Kidney (tissue), 22 donors: ENCODE measurements at places on chromosomes 2 and 18. TPM values are rescaled to one million over a fixed set of nuclear protein-coding genes. Genes with fewer than 3 reads are reported as not detected.

- no peaks in the 10 kb centered on the region for H3K27me3 ChIP-seq
- no peaks in the 10 kb centered on the region for H3K36me3 ChIP-seq
- H3K4me3 ChIP-seq: no peak overlapping the region
- DNase-seq: no peak
- H3K4me1 ChIP-seq: no peaks in the 10 kb centered on the region
These were observed 134.8 kb downstream of the EIPR1 start for GRCh38 chr2:3242747-3243369.

GRCh38 chr2:215808996-215809395 lies 204.4 kb downstream of the MREG start:
- no peaks in the 10 kb centered on the region for H3K27me3 ChIP-seq
- no peak overlapping the region for H3K4me3 ChIP-seq
- no peak for DNase-seq
- H3K27ac ChIP-seq: no peak overlapping the region
- H3K36me3 ChIP-seq: no peaks in the 10 kb centered on the region
- no peaks in the 10 kb centered on the region for H3K4me1 ChIP-seq

DNA sequence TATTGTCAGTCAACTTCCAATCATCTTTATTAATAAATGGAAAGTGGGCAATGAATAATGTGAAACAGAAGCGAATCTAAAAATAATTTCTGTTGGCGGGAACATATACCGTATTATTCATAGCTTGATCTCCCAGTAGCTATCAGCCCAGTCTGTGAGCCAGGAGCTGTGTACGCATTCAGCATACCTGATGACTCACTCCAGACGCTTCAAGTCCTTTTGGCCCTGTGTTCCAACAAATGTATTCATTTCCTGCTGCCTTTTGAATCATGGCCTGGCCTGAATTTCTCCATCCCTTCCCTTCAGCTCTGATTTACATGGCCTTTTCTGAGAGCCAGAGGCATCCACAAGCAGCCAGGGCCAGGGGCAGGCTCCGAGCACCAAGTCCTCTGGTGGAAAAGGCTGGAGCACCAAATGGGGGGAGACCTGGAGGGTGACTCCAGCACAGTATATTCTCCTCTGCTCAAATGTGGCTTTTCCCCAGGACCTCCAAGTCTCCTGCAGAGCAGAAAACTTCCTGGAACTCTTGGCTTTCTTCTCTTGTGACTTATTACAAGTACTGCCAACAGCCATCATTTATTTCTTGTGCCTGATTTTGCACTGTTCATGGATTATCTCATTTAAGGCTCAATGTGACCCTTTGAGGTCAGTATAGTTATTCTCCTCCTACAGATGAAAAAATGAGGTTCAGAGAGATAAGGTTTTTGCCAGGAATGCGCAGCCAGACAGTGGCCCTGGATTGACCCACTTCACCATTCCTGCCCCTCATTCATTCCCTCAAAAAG lies 108.7 kb downstream of the EN1 start:
- H3K27me3 ChIP-seq: no peaks in the 10 kb centered on the region
- no peak overlapping the region for H3K27ac ChIP-seq
- H3K36me3 ChIP-seq: no peaks in the 10 kb centered on the region
- no peak for DNase-seq
- H3K4me3 ChIP-seq: no peak overlapping the region

The IL18R1 gene
- total RNA-seq: 14.9 TPM

GRCh38 chr2:31411771-31412170 lies 2.8 kb downstream of the XDH start:
- H3K27me3 ChIP-seq: no peaks in the 10 kb centered on the region
- no peaks in the 10 kb centered on the region for H3K4me1 ChIP-seq
- H3K36me3 ChIP-seq: no peaks in the 10 kb centered on the region
- H3K4me3 ChIP-seq: no peak overlapping the region

GRCh38 chr2:161913865-161914264 lies 160.2 kb downstream of the DPP4 start:
- no peak for DNase-seq
- H3K36me3 ChIP-seq: no peaks in the 10 kb centered on the region
- H3K4me1 ChIP-seq: no peaks in the 10 kb centered on the region
